ENCODE measurements at places on chromosomes 4 and X. TPM values are rescaled to one million over a fixed set of nuclear protein-coding genes. Genes with fewer than 3 reads are reported as not detected.

DNA sequence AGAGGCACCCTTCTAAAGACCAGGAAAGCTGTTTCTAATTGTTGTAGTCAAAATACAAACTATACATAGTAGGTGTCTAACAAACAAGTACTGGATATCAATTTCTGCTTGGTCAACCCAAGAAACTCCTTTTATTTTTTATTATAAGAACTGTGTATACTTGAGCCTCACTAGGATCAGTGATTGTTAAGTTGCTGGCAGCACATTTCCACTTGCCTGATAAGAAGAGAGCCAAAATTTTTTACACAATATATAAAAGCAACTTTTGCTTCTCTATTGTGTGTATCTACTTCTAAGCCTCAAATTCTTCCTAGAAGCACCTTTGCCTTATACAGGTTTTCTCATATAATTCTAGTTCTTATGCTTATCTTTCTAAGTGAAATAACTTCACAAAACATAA, 703.0 kb upstream of the EPHA5 start:
- DNase-seq = no peak

DNA sequence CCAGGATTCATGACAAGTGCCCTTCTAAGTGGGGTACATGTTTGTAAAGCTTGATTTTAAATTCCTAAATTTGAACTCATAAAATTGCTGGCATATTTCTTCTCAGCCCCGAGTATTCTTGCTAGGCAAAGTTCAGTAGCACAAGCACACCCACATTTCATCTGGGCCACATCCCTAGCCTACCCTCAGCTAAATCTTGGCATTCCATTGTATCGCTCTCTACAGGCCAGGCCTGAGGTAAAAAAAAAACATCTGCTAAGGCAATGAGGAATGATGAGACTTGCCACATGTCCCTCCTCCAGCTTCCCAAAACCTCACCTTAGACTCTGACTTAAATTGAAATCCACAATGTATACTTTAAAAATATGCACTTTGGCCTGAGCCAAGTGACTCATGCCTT, 51.4 kb upstream of the VCX3B start:
- DNase-seq = no peak

The MAGIX gene
- total RNA-seq = 1.5 TPM

- no peak for DNase-seq
Observed at GRCh38 chr4:1477045-1477840, 71.0 kb upstream of the NKX1-1 start.

DNA sequence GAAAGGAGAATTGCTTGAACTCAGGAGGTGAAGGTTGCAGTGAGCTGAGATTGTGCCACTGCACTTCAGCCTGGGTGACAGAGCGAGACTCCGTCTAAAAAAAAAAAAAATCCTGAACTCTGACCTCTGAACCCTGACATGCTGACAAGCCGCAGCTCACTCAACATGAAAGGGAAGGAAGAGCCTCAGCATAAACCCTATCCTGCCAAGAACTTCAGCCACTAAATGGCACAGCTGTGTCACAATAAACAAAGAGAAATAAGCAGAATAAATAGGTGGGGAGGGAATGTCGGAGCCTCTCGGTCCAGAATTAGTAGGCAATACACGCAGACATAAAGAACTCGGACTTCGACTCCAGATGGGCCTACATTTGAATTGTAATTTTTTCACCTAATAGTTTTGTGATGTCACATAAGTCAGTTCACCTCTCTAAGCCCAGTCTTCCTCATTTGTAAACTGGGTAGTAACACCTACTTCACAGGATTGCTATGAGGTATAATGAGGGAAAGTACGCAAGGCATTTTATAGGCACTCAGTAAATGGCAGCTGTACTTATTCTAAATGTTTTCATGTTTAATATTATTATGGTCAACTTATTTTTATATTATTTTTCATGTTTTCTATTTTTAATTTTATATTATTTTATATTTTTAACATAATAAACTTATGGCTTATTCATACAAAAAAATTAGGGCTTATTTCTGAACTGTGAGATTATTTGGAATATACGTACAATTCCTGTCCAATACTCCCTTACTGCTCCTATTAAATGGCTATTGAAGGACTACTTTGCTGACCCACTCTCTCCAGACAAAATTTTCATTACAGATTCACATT, 243.4 kb downstream of the SCFD2 start:
- no peak for DNase-seq

The SPP1 gene
- not detected for total RNA-seq
